ENCODE measurements at places on chromosomes 16 and 17.

- no peak for DNase-seq
- no peak overlapping the region for H3K27ac ChIP-seq
- H3K4me1 ChIP-seq = peaks cover 19% of the 10 kb centered on the region
- no peak overlapping the region for H3K4me3 ChIP-seq
Measured at GRCh38 chr17:29162082-29162908, 17.9 kb downstream of the MYO18A start.

- peaks cover 15% of the 10 kb centered on the region for H3K36me3 ChIP-seq
- H3K4me1 ChIP-seq = no peaks in the 10 kb centered on the region
- H3K4me3 ChIP-seq = no peak overlapping the region
- no peaks in the 10 kb centered on the region for H3K27me3 ChIP-seq
- H3K27ac ChIP-seq = no peak overlapping the region
- DNase-seq = no peak
Measured at GRCh38 chr16:25155553-25156460, 44.3 kb downstream of the LCMT1 start.

- peaks cover 9% of the 10 kb centered on the region for H3K4me1 ChIP-seq
- DNase-seq = no peak
- H3K27ac ChIP-seq = no peak overlapping the region
- no peak overlapping the region for H3K4me3 ChIP-seq
- H3K36me3 ChIP-seq = no peaks in the 10 kb centered on the region
- H3K27me3 ChIP-seq = no peaks in the 10 kb centered on the region
Measured at GRCh38 chr16:56532714-56533113, 12.9 kb upstream of the BBS2 start.

DNA sequence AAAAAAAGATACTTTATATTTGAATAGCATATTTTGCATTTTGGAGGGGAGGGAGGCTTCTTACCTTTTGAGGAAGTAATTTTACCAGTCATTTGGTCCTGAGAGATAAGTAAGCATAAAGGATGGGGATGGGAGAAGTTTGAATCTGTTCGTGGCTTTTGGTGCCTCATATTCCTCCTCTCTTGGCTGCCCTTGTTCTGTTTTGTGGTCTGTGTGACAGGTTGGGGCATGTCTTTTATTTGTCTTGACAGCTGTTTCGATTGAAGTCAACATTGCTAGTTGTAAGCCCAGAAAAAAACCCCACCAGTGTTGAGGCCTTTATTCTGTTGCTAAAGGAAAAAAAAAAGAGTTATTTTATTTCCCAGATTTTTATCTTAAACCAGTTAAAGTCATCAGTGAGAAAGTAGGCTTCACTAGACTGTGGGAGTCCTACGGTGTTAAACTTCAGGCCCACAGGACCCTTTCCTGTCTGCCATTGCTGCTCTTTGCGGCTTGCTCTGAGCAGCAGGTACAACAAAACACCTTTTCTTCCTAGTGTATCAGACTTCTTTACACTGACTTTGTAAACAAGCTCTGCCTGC is 11.4 kb downstream of the SLC7A6 start:
- H3K4me3 ChIP-seq = no peak overlapping the region
- no peak overlapping the region for H3K27ac ChIP-seq
- peaks cover 23% of the 10 kb centered on the region for H3K4me1 ChIP-seq
- no peaks in the 10 kb centered on the region for H3K27me3 ChIP-seq
- peaks cover 40% of the 10 kb centered on the region for H3K36me3 ChIP-seq

- peaks cover 3% of the 10 kb centered on the region for H3K27me3 ChIP-seq
- DNase-seq = peak; percentile 85
- H3K4me1 ChIP-seq = peaks cover 5% of the 10 kb centered on the region
- peak overlapping the region; percentile 5 for H3K4me3 ChIP-seq
- no peak overlapping the region for H3K27ac ChIP-seq
- no peaks in the 10 kb centered on the region for H3K36me3 ChIP-seq
Measured at GRCh38 chr16:87636050-87636684, 33.9 kb downstream of the JPH3 start.

GRCh38 chr17:13541032-13541480 is 60.7 kb downstream of the HS3ST3A1 start:
- no peaks in the 10 kb centered on the region for H3K36me3 ChIP-seq
- H3K4me3 ChIP-seq = no peak overlapping the region
- no peak for DNase-seq

DNA sequence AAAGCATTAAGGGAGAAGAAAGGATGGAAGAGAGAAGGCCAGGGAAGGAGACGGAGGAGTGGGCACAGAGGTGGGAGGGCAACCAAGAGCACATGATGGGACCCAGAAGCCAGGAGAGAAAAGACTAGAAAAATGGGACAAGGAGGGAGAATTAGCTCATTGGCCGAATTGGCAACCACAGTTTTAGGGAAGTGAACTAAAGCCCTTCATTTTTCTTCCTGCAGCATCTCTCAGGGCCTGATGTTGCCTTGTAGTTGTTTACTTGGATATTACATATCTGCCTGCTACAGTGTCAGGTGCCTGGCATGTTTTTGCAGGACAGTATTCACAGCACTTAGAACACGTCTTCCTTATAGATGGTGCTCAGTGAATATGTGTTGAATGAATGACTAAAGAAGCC is 19.0 kb downstream of the EMP2 start:
- no peak overlapping the region for H3K27ac ChIP-seq
- no peak for DNase-seq
- no peaks in the 10 kb centered on the region for H3K36me3 ChIP-seq
- H3K4me3 ChIP-seq = no peak overlapping the region
- H3K27me3 ChIP-seq = no peaks in the 10 kb centered on the region
- H3K4me1 ChIP-seq = no peaks in the 10 kb centered on the region

DNA sequence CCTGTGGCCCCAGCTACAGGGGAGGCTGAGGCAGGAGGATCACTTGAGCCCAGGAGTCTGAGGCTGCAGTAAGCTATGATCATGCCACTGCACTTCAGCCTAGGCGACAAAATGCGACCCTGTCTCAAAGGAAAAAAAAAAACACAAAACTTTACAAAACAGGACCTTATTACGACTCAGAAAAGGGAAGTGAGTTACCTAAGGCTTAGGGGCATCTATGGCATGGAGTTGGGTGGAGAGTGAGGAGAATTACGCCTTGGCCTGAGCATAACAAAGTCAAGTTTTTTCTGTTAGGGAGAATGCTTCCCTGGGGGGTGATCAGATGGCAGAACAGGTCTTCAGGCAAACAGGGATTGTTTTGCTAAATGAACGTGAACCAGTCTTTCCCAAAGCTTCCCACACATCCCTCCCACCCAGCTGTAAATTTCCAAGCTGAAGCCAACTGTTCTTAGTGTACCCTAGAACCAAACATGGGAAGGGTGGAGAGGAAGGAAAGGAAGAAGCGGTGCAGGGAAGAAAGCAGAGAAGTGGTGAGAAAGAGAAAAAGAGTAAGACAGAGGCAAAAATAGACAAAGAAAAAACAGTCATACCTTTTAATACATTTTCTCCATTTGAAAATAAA is 24.6 kb upstream of the TNRC6C start:
- H3K27ac ChIP-seq = no peak overlapping the region
- H3K27me3 ChIP-seq = peaks cover 20% of the 10 kb centered on the region
- H3K36me3 ChIP-seq = no peaks in the 10 kb centered on the region
- DNase-seq = no peak
- no peak overlapping the region for H3K4me3 ChIP-seq

Data from RWPE2 (cell line).